Uterus (tissue), 4 donors: ENCODE measurements at places on chromosomes 12 and 14. TPM values are rescaled to one million over a fixed set of nuclear protein-coding genes. Genes with fewer than 3 reads are reported as not detected.

GRCh38 chr14:100867631-100868315 is 35.7 kb downstream of the RTL1 start:
- no peak overlapping the region for H3K4me3 ChIP-seq
- no peaks in the 10 kb centered on the region for H3K4me1 ChIP-seq
- no peaks in the 10 kb centered on the region for H3K27me3 ChIP-seq
- DNase-seq, result no peak
- no peaks in the 10 kb centered on the region for H3K36me3 ChIP-seq

DNA sequence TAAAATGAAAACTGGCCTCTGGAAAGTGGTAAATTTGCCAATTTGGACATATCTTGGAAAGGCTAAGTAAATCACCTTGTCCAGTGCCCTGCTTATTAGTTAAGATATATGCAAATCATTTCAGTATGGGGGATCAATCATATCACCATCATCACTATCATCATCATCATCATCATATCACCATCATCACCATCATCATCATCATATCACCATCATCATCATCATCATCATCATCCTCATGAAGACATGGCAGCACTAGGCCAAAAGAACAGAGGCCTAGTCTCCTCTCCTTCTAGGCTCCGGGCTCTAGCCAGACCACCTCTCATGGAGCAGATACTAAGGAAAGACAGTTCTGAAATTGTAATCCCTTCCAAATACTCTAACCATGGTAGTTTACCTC is 20.3 kb downstream of the OTX2 start:
- no peak for DNase-seq
- H3K4me1 ChIP-seq, result no peaks in the 10 kb centered on the region
- H3K27me3 ChIP-seq, result peaks cover 22% of the 10 kb centered on the region
- H3K4me3 ChIP-seq, result no peak overlapping the region
- H3K27ac ChIP-seq, result no peak overlapping the region
- no peaks in the 10 kb centered on the region for H3K36me3 ChIP-seq

- no peak for DNase-seq
- H3K4me3 ChIP-seq, result no peak overlapping the region
- no peak overlapping the region for H3K27ac ChIP-seq
- no peaks in the 10 kb centered on the region for H3K36me3 ChIP-seq
These were observed 149.7 kb downstream of the PTPRO start for GRCh38 chr12:15472036-15472435.

MFAP5 gene
- 36.8 TPM for total RNA-seq

- DNase-seq, result peak; percentile 72
These were observed 36.3 kb downstream of the LIMA1 start for GRCh38 chr12:50246873-50247612.

NPFF gene
- total RNA-seq, result not detected

DNA sequence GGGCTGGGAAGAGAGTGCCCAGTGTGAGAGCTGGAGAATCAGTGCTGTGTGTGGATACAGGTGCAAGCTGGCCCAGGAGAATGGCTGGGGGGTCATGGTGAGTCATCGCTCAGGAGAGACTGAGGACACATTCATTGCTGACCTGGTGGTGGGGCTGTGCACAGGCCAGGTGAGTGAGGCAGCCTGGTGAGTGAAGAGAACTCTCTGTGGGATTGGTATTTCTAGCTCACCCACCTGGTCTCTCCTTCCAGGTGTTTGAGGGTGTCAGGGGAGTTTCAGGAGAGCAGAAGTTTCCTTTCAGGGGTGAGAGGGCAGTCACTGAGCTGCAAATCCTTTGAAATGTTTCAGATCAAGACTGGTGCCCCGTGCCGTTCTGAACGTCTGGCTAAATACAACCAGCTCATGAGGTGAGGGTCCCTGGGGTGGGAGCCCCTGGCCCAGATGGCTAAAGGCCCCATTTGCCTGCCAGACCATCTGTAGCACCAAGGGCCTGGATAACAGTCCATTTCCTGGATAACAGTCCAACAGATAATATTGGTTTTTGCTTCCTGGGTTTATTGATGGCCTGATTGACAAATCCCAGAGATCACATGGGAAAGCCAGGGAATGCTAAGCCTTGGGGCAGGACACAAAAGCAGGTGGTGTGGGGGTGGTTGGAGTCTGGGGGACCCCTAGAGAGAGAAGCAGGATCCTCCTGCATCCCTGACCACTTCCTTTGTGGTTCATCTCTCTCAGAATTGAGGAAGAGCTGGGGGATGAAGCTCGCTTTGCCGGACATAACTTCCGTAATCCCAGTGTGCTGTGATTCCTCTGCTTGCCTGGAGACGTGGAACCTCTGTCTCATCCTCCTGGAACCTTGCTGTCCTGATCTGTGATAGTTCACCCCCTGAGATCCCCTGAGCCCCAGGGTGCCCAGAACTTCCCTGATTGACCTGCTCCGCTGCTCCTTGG is 5.5 kb upstream of the ATN1 start:
- H3K36me3 ChIP-seq, result no peaks in the 10 kb centered on the region
- no peak for DNase-seq
- H3K4me1 ChIP-seq, result peaks cover 3% of the 10 kb centered on the region
- no peak overlapping the region for H3K4me3 ChIP-seq
- no peak overlapping the region for H3K27ac ChIP-seq

CCDC177 gene
- total RNA-seq, result not detected

DNA sequence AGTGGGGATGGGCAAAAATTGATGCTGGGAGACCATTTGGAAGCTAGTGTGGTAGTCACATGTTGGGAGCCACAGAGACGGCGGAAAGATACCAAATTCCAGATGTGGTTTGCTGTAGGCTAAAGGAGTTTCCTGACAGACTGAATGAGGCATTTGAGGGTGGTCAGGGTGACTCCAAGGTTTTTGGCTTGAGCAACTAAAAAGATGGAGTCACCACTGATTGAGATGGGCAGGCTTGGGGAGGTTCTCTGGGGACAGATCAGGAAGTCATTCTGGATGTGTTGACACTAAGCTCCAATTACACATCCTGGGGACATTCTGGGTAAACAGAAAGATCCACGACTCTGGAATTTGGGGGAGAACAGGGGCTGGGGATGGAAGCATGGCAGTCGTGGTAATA is 15.5 kb upstream of the SERPINA9 start:
- no peak overlapping the region for H3K4me3 ChIP-seq
- no peak overlapping the region for H3K27ac ChIP-seq
- H3K4me1 ChIP-seq, result no peaks in the 10 kb centered on the region
- DNase-seq, result no peak
- H3K27me3 ChIP-seq, result no peaks in the 10 kb centered on the region
- no peaks in the 10 kb centered on the region for H3K36me3 ChIP-seq

- H3K27ac ChIP-seq, result no peak overlapping the region
- H3K4me1 ChIP-seq, result no peaks in the 10 kb centered on the region
- H3K36me3 ChIP-seq, result no peaks in the 10 kb centered on the region
- H3K4me3 ChIP-seq, result no peak overlapping the region
These were observed 154.2 kb downstream of the NRXN3 start for GRCh38 chr14:78324353-78324752.

PYGL gene
- total RNA-seq, result 62.4 TPM

GRCh38 chr12:98372340-98373024 is 142.9 kb upstream of the TMPO start:
- H3K27ac ChIP-seq, result no peak overlapping the region
- DNase-seq, result no peak
- no peak overlapping the region for H3K4me3 ChIP-seq
- no peaks in the 10 kb centered on the region for H3K36me3 ChIP-seq
- H3K4me1 ChIP-seq, result no peaks in the 10 kb centered on the region

TAS2R20 gene
- 7.2 TPM for total RNA-seq

DNA sequence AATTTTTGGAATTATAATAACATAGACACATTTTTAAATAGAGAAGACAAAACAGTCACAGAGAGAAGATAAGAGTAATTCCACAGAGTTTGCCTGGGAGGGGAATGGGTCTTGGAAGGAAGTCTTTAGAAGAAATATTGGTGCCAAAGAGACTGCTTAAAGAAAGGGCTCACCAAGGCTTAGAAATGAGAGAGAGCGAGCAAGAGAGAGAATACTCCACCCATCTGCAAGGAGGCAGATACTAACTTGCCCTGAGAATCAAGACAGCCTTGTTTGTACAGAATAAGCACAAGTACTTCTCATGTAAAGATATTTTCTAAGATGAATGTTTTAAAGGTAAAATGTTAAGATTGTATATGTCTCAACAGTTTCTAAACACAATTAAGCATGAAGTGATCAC is 165.5 kb downstream of the SLC38A4 start:
- no peak overlapping the region for H3K4me3 ChIP-seq
- H3K4me1 ChIP-seq, result no peaks in the 10 kb centered on the region
- H3K36me3 ChIP-seq, result no peaks in the 10 kb centered on the region
- H3K27me3 ChIP-seq, result no peaks in the 10 kb centered on the region
- peak overlapping the region; percentile 71 for H3K27ac ChIP-seq
- DNase-seq, result no peak

AJUBA gene
- total RNA-seq, result 12.0 TPM

- no peaks in the 10 kb centered on the region for H3K4me1 ChIP-seq
- no peak overlapping the region for H3K27ac ChIP-seq
These were observed 6.8 kb downstream of the OR11G2 start for GRCh38 chr14:20197459-20197858.

- no peaks in the 10 kb centered on the region for H3K27me3 ChIP-seq
- peak; percentile 30 for DNase-seq
- no peak overlapping the region for H3K27ac ChIP-seq
These were observed 57.2 kb upstream of the RIN3 start for GRCh38 chr14:92456215-92457015.

- H3K4me1 ChIP-seq, result peaks cover 4% of the 10 kb centered on the region
- no peak for DNase-seq
- no peaks in the 10 kb centered on the region for H3K36me3 ChIP-seq
These were observed 188.4 kb downstream of the PAH start for GRCh38 chr12:102728506-102729242.

GRCh38 chr14:89264196-89264800 is 152.7 kb downstream of the FOXN3 start:
- H3K27ac ChIP-seq, result no peak overlapping the region
- H3K36me3 ChIP-seq, result no peaks in the 10 kb centered on the region
- DNase-seq, result no peak
- no peaks in the 10 kb centered on the region for H3K27me3 ChIP-seq
- no peak overlapping the region for H3K4me3 ChIP-seq

DNA sequence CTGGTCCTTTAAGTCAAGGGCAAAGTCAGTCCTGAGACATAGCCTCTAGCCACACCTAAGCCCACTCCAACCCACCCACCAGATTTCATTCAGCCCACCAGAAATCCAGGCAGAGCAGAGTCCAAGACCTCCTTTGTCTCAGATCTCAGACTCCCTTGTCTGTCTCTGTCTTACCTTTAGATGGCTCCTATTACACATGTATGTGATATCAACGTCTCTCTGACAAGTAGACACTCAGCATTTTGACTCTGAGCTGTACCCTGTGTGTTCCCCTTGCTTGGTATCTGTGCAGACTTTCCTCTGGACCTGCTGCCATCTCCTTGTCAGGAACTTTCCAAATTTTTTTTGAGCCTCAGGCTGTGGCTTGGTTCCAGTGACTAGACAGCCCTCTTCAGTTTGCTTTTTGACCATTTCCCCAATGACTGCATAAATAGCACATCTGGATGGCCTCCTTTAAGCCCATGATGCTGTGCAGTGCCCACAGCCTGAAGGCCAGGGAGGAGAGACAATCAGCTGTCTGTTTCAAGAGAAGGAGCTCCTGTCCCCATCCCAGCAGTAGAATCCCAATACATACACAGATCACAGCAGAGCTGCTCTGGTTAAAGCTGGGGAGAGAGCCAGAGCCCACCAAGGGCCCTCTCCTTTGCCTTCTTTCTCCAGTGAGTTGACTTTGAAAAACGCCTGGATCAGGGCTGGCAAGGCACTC is 7.0 kb downstream of the POU6F1 start:
- H3K4me3 ChIP-seq, result no peak overlapping the region
- H3K36me3 ChIP-seq, result no peaks in the 10 kb centered on the region
- H3K27me3 ChIP-seq, result no peaks in the 10 kb centered on the region
- no peaks in the 10 kb centered on the region for H3K4me1 ChIP-seq

DNA sequence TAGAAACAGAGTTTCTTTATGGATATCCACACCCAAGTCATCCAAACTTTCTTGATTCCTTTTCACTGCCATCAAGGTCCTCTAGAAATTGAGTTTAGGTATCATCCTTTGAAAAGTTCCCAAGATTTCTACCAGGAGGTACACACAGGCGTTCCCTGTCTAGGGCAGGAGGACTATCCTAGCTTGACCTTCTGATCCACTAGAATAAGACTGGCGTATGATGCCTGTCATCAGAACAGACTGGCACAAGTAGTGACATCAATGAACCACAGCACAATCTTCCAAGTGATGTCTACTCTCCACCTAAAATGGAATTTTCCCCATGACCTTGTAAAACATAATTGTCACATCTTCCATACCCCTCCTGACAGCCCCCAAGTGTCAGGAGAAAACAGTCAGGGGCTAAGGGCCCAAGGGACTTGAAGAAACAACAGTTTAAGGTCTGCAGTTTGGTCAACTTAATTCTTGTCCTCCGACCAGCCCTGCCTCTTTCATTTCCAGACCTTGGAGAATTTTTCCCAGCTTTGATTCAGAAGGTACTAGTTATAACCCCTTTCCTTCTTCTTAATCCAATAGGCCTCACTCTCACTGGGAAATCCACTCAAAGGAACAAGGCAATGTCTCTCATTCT is 100.7 kb upstream of the FKBP4 start:
- no peak overlapping the region for H3K4me3 ChIP-seq
- no peaks in the 10 kb centered on the region for H3K36me3 ChIP-seq
- no peaks in the 10 kb centered on the region for H3K4me1 ChIP-seq
- no peaks in the 10 kb centered on the region for H3K27me3 ChIP-seq
- DNase-seq, result no peak

- no peaks in the 10 kb centered on the region for H3K4me1 ChIP-seq
- no peak for DNase-seq
- H3K27me3 ChIP-seq, result no peaks in the 10 kb centered on the region
- no peaks in the 10 kb centered on the region for H3K36me3 ChIP-seq
- no peak overlapping the region for H3K27ac ChIP-seq
- no peak overlapping the region for H3K4me3 ChIP-seq
These were observed 10.8 kb upstream of the TMEM120B start for GRCh38 chr12:121701667-121702277.

DNA sequence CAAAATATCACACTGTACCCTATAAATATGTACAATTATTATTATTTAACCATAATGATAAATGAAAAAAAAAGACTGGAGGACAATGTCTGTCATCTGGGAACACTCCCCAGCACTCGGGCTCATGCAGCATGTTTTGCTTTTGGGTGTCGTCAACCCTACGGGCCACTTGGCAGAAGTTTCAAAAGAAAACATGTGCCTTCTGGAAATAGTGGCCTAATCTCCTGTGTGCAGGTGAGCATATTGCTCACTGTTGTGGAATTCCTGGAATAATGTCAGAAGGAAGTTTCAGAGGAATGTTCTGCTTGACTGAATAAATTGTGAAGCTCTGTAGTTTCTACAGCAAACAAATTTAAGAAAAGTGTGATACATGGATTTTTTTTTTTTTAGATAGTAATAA is 298.3 kb downstream of the SSPN start:
- no peak for DNase-seq
- H3K27ac ChIP-seq, result no peak overlapping the region
- no peak overlapping the region for H3K4me3 ChIP-seq
- H3K4me1 ChIP-seq, result no peaks in the 10 kb centered on the region
- H3K27me3 ChIP-seq, result no peaks in the 10 kb centered on the region
- H3K36me3 ChIP-seq, result no peaks in the 10 kb centered on the region
